ENCODE measurements at places on chromosomes 1 and 21.

DNA sequence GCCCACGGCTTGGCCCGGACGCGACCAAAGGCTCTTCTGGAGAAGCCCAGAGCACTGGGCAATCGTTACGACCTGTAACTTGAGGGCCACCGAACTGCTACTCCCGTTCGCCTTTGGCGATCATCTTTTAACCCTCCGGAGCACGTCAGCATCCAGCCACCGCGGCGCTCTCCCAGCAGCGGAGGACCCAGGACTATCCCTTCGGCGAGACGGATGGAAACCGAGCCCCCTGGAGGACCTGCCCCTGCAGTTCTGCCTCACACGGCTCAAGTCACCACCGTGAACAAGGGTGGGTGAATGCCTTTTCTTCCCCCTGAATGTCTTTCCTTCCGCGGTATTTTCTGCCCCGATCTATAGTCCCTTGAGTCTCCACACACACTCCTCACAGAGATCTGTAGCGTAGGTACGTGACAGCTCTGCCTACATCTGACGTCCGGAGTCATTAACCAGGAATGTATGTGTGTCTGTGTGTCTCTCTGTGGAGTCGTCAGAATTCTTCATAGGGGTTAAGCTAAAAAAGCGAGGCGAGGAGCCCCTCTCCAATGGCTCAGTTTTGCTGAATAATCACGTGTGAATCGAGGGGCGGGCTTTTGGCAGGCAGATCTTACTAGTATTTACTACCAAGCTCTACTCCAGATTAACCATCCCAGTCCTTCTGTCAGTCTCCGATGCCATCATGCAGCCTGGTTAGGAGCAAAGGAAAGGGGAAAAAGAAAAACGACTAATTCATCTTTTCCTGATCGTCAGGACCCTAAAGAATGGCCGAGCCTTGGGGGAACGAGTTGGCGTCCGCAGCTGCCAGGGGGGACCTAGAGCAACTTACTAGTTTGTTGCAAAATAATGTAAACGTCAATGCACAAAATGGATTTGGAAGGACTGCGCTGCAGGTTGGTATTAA is at the start of gene CDKN2C:
Gene CDKN2C (plus strand): TSS at position 635 of the 898 bp plus-strand sequence. CDS start 124 bp downstream, at position 759.
- DNase-seq, result no peak

GRCh38 chr1:207822124-207822601 is 70.3 kb downstream of the CD46 start:
- DNase-seq, result no peak

- no peak for DNase-seq
These were observed 269.7 kb downstream of the FOXD2 start for GRCh38 chr1:47707503-47707902.

GRCh38 chr1:205279986-205280385 is 41.6 kb downstream of the NUAK2 start:
- no peak for DNase-seq

DNA sequence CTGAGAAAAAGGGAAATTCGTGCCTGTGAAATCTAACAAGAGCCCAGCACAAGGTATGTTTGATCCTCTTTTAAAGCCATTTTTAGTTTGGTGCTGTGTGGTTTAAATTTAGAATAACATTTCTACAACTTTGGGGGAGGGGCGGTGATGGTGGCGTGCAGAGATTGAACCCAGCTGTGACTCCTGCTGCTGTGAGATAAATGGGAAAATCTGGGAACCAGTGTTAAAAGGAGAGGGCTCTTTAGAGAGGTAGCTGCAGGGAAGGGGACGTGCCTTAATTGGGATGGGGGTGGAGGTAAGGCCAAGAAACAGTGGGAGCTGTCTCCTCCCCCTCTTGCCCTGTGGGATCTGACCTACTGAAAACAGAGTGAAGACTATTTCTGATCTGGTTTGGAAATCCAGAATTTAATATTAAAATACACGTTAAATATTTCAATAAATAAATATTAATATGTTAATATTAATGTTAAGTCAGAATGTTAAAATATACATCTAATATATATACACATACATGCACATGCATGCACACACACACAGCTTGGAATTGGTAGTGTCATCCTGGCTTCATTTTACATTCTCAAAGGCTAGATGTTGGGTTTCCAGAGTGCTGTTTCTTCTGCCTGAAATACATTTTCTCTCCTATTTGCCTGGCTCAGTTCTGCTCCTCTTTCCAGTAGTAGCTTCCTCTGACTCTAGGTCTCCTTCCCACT is 30.1 kb upstream of the DNAJC6 start:
- no peak for DNase-seq

- no peak for DNase-seq
These were observed 64.5 kb upstream of the ABCG1 start for GRCh38 chr21:42154237-42155044.

GRCh38 chr1:20739225-20739624 is 6.7 kb upstream of the SH2D5 start:
- DNase-seq, result no peak

- DNase-seq, result no peak
These were observed 806.4 kb downstream of the USP25 start for GRCh38 chr21:16536140-16536539.

- no peak for DNase-seq
These were observed 86.5 kb downstream of the ELAVL4 start for GRCh38 chr1:50195205-50195604.

DNA sequence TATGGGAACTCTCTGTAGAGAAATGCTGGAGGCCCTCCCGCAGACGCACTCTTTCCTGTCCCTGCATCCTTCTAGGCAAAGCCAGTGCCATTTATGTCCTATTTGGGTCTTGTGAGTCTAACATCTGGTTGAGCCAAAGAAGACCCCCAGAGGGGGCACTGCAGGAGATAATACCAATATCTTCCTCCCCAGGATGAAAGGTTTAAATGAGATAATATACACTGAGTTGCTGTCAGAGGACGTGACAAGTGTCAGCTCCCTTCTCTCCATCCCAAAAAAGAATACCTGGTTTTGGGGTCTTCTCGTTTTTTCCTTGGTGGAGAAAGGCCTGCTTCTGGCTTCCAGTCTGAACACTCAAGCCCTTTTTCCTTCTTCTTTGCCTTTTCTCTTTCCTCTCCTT is 7.6 kb downstream of the TCEA3 start:
- no peak for DNase-seq

- DNase-seq, result no peak
These were observed 16.0 kb upstream of the TBX15 start for GRCh38 chr1:119004129-119004527.

- DNase-seq, result no peak
These were observed 118.4 kb downstream of the CRYAA start for GRCh38 chr21:43287111-43287760.

DNA sequence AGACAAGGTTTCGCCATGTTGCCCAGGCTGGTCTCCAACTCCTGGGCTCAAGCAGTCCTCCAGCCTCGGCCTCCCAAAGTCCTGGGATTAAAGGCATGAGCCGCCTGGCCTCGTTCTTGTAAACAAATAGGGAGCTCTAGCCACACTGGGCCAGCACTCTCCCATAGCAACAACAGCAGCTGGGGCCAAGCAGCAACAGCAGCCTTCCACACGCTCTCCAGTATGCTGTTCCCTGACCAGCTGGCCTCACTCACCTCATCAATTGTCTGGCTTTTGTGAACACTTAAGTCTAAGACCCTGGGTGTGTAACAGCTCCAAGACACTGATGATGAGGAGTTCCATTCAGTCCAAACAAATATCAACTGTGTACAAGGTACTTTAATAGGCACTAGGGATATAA is 16.9 kb upstream of the GLIS1 start:
- DNase-seq, result no peak

DNA sequence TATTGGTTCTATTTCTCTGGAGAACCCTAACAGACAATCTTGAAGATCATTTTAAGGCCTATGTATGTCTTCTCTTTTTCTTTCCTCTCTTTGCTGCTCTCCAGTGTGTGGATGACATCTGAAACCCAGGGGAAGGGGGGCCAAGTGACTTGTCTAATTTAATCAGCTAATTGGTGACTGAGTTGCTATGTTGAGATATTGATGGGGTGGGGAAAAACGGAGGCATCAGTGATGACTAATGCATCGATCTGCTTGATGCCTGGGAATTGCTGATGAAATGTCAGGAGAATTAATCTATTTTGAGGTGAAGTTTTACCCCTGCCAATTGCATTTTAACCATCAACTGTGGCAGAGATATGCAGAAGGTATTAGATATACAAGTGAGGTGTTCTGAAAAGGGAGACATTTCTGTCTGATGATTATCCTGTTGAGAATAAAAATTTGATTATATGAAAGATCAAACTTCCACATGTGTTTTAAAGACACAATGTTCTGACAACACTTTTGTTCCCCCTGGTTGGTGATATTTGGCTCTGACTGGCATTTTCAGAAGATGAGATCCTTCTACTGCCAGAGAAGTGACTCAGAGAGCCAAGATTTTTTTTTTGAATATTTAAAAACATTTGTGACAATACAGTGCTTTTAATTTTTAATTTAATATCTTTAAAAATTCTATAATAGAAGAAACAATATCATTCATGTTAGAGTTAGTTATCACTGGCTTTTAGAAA is 18.7 kb upstream of the PTGFR start:
- no peak for DNase-seq

- no peak for DNase-seq
These were observed 22.1 kb downstream of the UMODL1 start for GRCh38 chr21:42093186-42093585.

DNA sequence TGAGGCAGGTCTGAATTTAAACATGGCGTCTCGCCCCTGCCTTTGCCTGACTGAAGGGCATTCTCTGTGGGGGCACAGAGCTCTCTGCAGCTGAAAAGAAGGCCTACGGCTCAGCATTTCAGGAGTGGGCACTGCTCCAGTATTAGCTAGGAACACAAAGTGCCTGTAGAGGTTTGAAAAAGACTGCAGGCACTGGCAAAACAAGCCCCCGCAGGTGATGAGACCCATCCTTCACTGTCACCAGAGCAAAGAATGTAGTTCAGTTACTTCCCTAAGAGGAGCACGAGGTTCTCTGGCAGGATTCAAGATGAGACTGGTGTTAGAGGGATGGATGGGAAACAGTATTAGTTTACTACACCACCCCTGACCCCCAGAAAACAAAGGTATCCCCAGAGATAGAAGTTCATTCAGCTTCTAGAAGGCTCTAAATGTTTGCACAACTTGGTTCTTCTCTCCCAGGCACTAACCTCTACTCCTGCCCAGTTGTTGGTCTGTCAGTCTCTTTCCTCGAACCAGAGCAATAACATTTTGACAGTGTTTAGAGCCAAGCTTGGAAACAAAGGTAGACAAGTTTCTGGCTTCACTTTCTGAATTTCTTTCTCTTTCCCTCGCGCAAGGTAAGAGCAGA is 101.9 kb upstream of the KCNE2 start:
- no peak for DNase-seq

- DNase-seq, result no peak
These were observed 9.2 kb upstream of the TFF1 start for GRCh38 chr21:42375506-42375905.

- no peak for DNase-seq
These were observed 314.7 kb downstream of the AMY1C start for GRCh38 chr1:104064399-104064798.

GRCh38 chr1:228960705-228961104 is 225.4 kb downstream of the RHOU start:
- DNase-seq, result no peak

DNA sequence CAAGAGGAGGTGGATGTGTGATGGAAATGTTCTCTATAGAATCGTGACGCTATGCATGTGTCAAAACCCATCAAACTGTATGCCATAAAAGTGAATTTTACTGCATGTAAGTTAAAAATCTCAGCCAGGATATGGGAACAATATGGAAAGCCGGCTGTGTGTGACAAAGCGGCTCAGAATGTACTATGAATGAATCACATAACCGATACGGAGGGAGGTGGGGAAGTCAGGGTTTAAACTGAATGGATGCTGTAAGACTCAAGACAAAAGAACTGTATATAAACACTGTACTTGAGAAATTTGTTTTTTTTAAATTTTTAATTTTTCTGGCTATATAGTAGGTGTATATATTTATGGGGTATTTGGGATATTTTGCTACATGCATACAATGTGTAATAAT is 111.6 kb upstream of the PDE4B start:
- no peak for DNase-seq

- DNase-seq, result no peak
These were observed 48.4 kb downstream of the CAPZB start for GRCh38 chr1:19436716-19437476.

DNA sequence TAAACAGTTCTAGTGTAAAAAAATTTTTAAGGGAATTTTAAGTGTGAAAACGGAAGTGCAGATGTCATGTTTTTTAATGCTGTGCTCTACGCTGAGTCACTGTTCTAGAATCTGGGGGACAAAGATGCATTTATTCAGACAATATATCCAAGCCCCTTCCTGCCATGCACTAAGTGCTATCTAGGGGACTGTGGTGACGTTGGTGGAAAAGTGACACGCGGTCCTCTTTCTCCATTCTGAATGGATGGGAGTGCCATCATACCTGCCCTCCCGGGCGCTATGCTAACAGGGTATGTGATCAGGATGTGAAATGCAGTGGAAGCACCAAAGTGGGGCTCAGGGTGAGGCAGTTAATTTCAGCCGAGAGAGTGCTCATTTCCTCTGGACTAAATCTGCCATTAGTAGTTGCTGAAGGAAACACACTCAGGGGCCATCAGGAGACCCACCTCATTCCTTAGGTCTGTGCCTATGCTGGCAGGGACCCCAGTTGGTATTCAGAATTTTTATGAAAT is 6.6 kb downstream of the C1orf226 start:
- DNase-seq, result no peak

DNA sequence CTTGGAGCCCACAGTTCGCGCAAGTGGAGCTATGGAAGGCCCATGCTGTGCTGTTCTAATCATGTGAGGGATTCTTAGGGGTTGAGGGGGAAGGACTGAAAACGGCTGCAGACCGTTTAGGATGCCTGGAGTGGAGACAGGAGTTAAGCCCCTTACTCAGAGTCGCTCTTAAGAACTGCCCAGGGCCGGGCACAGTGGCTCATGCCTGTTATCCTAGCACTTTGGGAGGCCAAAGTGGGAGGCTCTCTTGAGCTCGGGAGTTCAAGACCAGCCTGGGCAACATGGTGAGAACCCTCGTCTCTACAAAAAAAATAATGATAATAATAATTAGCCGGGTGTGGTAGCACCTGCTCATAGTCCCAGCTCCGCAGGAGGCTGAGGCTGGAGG is 1.1 kb downstream of the ZNF672 start:
- no peak for DNase-seq

DNA sequence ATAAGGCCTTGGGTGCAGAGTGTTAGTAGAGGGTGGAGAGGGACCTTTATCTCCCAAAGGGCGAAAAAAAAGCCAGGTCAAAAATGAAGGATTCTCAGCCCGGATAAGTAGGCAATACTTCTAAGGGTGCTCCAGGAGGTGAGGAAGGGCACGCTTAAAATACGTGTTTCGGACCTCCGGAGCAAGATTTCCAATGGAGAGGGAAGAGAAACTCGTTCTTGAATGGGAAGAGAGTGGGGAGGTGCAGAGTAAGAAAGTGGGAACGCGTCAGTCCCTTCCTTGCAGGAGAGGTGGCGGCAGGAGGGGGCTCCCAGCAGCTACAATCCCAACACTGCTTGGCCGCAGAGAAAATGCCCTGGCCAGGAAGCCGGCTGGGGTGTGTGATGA is 581 bp downstream of the EFCAB14 start:
- no peak for DNase-seq
